Progenitor cell of endocrine pancreas (in vitro differentiated cells): ENCODE measurements at places on chromosomes 1 and 21. TPM values are rescaled to one million over a fixed set of nuclear protein-coding genes. Genes with fewer than 3 reads are reported as not detected.

GRCh38 chr1:205108464-205108863, 13.3 kb downstream of the RBBP5 start:
- H3K36me3 ChIP-seq: peaks cover 20% of the 10 kb centered on the region
- DNase-seq: no peak
- no peak overlapping the region for H3K4me3 ChIP-seq
- peak overlapping the region; percentile 44 for H3K27ac ChIP-seq
- H3K4me1 ChIP-seq: no peaks in the 10 kb centered on the region

OR2AJ1 gene
- total RNA-seq: not detected in 2 replicates

GRCh38 chr1:55926906-55927471, 652.4 kb downstream of the PLPP3 start:
- H3K27me3 ChIP-seq: no peaks in the 10 kb centered on the region
- no peaks in the 10 kb centered on the region for H3K4me1 ChIP-seq
- H3K4me3 ChIP-seq: no peak overlapping the region

DNA sequence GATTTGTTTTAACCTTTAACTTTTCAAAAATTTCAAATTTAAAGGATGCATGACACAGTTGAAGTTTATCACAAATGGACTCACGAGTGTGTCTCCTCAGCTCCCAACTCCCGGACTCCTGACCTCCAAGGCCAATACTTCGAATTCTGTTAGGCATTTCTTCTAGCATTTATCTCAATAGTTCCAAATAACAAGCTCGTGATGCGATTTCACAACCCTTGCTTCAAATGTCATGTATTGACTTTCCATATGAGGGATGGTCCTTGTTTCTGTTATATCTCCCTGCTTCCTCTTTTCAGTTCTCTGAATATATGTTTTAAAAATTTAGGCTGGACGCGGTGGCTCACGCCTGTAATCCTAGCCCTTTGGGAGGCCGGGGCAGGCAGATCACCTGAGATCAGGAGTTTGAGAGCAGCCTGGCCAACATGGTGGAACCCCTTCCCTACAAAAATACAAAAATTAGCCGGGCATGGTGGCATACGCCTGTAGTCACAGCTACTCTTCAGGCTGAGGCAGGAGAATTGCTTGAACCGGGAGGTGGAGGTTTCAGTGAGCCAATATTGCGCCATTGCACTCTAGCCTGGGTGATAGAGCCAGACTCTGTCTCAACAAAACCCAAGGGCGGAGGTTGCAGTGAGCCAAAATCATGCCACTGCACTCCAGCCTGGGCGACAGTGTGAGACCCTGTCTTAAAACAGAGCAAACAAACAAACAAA, 52.0 kb upstream of the TINAGL1 start:
- H3K4me3 ChIP-seq: no peak overlapping the region
- H3K27ac ChIP-seq: no peak overlapping the region
- no peaks in the 10 kb centered on the region for H3K36me3 ChIP-seq
- peaks cover 7% of the 10 kb centered on the region for H3K4me1 ChIP-seq
- DNase-seq: no peak

NBPF10 gene
- 3.4 and 3.6 TPM in 2 replicates for total RNA-seq

- H3K36me3 ChIP-seq: no peaks in the 10 kb centered on the region
- H3K4me1 ChIP-seq: peaks cover 3% of the 10 kb centered on the region
- no peak overlapping the region for H3K4me3 ChIP-seq
- no peak for DNase-seq
These were observed 66.4 kb upstream of the RUNX3 start for GRCh38 chr1:24996456-24996855.

- no peaks in the 10 kb centered on the region for H3K4me1 ChIP-seq
- no peaks in the 10 kb centered on the region for H3K36me3 ChIP-seq
- H3K4me3 ChIP-seq: no peak overlapping the region
- no peak overlapping the region for H3K27ac ChIP-seq
- no peak for DNase-seq
These were observed 11.7 kb upstream of the GNG12 start for GRCh38 chr1:67844988-67845387.

GRCh38 chr1:203301331-203301668, 4.0 kb upstream of the BTG2 start:
- no peak overlapping the region for H3K4me3 ChIP-seq
- no peak for DNase-seq
- peaks cover 16% of the 10 kb centered on the region for H3K4me1 ChIP-seq
- no peak overlapping the region for H3K27ac ChIP-seq
- no peaks in the 10 kb centered on the region for H3K27me3 ChIP-seq

DNA sequence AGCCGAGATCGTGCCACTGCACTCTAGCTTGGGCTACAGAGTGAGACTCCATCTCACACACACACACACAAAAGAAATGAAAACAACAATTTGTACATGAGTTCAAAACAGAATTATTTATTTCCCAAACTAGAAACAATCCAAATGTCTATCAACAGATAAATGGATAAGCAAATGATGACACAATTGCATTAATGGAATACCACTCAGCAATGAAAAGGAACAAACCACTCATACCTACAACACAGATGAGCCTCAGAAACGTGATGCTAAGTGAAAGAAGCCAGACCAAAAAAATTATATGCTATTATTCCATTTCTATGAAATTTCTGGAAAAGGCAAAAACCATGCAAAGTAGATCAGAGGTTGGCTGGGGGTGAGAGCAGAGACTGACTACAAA, 2.0 kb upstream of the PGD start:
- H3K4me3 ChIP-seq: peak overlapping the region; percentile 23
- no peak overlapping the region for H3K27ac ChIP-seq
- peaks cover 9% of the 10 kb centered on the region for H3K36me3 ChIP-seq
- no peaks in the 10 kb centered on the region for H3K27me3 ChIP-seq
- no peak for DNase-seq

GRCh38 chr1:111565968-111566367, 53.6 kb upstream of the RAP1A start:
- no peak overlapping the region for H3K4me3 ChIP-seq
- H3K4me1 ChIP-seq: peaks cover 19% of the 10 kb centered on the region
- no peaks in the 10 kb centered on the region for H3K36me3 ChIP-seq

TSPAN1 gene
- total RNA-seq: 4.5 and 8.1 TPM in 2 replicates
